ENCODE measurements at places on chromosomes 6 and 20. TPM values are rescaled to one million over a fixed set of nuclear protein-coding genes. Genes with fewer than 3 reads are reported as not detected.
A peak's percentile ranks its signal among the peaks of the same experiment; 100 is the strongest.

DNA sequence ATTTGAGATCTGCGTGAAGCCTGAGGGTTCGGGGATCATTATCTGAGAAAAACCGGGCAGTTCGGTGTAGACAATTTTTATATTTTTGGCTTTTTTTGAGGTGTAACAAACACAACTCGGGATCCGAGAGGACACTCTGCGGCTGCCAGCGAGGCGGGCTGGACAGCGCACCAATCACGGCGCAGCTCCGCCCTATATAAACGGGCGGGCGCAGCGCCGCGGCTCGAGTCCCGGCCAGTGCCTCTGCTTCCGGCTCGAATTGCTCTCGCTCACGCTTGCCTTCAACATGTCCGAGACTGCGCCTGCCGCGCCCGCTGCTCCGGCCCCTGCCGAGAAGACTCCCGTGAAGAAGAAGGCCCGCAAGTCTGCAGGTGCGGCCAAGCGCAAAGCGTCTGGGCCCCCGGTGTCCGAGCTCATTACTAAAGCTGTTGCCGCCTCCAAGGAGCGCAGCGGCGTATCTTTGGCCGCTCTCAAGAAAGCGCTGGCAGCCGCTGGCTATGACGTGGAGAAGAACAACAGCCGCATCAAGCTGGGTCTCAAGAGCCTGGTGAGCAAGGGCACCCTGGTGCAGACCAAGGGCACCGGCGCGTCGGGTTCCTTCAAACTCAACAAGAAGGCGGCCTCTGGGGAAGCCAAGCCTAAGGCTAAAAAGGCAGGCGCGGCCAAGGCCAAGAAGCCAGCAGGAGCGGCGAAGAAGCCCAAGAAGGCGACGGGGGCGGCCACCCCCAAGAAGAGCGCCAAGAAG, 69.0 kb downstream of the HFE start:
- H3K27ac ChIP-seq = peak overlapping the region; percentile 84
- H3K4me1 ChIP-seq = no peaks in the 10 kb centered on the region
- H3K4me3 ChIP-seq = peak overlapping the region; percentile 87
- no peaks in the 10 kb centered on the region for H3K36me3 ChIP-seq

- peaks cover 4% of the 10 kb centered on the region for H3K4me1 ChIP-seq
- H3K27me3 ChIP-seq = peaks cover 87% of the 10 kb centered on the region
- no peak overlapping the region for H3K27ac ChIP-seq
- H3K36me3 ChIP-seq = no peaks in the 10 kb centered on the region
- peak; percentile 73 for DNase-seq
Measured at GRCh38 chr6:35181933-35182612, 31.7 kb upstream of the SCUBE3 start.

DNA sequence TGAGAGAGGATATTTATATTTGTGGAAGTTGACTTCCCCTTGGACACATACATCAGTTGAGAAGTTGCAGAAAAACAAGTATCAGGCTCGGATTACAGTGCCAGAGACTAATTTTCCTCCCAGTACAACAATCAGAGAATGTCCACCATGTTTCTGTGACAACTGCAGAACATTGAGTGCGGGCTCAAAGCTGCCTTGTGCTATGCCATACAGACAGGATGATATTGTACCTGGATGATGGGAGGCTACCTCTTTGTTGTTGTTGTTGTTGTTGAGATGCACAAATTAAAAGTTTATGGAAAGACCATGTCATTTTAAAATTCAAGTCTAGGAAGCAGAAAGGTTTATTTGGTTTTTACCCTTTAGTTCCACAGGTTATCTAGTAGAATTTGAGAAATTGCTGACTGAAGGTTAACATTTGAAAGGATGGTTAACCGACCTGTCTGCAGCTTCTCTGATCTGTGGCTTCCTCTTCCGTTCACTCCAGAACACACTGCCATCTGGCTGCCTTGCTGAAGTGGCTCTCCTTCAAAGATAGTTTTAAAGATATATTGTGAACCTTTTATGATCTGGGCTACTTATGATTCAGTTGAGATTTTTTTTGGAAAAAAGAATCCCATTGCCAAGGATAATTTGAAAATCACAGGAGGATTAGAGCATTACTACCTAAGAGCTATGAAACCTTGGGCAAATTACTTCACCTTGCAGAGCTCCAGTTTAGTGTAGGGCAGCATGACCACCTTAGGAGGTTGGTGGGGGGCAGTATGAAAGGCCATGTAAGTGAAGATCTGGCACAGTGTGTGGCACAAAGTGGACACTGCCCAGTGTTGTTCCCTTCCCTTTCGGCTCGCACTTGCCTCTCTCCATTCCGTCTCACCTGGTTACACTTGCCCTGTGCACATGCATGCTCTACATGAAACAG, 15.9 kb downstream of the TMEM200A start:
- H3K27ac ChIP-seq = no peak overlapping the region
- no peaks in the 10 kb centered on the region for H3K27me3 ChIP-seq
- H3K4me3 ChIP-seq = no peak overlapping the region
- H3K4me1 ChIP-seq = no peaks in the 10 kb centered on the region

DNA sequence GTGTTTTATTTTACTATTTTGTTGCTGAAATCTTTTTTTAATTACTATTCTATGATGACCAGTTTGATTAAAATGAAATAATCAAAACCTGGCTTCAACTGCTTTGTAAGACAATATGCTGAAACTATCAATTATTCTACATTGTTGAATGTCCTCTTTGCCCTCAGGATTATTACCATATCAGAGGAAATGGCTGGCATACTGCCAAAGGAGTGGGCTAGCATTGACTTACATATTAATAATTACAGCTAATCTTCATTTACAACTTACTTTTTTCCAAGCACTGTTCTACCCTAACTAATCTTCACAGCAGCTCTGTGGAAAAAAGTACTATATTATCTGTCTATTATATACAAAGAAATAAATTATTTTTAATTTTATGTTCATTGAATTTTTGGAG, 560.5 kb downstream of the BCKDHB start:
- H3K27me3 ChIP-seq = no peaks in the 10 kb centered on the region
- no peaks in the 10 kb centered on the region for H3K36me3 ChIP-seq
- no peak for DNase-seq
- H3K27ac ChIP-seq = no peak overlapping the region
- no peak overlapping the region for H3K4me3 ChIP-seq

Gene HLA-DMA
- total RNA-seq = 6.1 TPM

DNA sequence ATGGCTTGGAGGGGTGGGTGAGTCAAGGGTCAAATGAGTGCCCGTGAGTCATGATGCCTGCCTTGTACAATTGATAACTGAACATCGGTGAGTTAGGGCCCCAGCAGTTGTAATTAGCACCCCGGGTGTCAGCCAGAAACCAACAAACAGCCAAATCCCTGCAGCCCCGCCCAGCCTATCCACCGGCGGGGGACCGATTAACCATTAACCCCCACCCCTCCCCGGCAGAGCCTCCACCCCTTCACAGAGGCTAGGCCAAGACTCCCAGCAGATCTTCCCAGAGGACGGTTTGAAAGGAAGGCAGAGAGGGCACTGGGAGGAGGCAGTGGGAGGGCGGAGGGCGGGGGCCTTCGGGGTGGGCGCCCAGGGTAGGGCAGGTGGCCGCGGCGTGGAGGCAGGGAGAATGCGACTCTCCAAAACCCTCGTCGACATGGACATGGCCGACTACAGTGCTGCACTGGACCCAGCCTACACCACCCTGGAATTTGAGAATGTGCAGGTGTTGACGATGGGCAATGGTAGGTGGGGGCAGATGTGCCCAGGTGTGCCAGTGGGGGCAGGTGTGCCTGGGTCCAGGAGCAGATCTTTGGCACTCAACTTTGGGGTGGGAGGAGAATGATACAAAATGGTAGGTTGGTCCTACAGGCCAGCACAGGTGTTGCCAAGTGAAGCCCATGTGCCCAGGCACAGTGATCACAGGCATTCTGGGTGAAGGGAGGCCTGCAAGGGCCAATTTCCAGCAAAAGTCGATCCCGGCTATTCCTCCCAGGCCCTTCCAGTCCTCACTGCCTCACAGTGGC, 45.7 kb downstream of the HNF4A start:
- H3K4me3 ChIP-seq = no peak overlapping the region
- H3K27me3 ChIP-seq = no peaks in the 10 kb centered on the region
- no peak overlapping the region for H3K27ac ChIP-seq
- peaks cover 5% of the 10 kb centered on the region for H3K36me3 ChIP-seq

DNA sequence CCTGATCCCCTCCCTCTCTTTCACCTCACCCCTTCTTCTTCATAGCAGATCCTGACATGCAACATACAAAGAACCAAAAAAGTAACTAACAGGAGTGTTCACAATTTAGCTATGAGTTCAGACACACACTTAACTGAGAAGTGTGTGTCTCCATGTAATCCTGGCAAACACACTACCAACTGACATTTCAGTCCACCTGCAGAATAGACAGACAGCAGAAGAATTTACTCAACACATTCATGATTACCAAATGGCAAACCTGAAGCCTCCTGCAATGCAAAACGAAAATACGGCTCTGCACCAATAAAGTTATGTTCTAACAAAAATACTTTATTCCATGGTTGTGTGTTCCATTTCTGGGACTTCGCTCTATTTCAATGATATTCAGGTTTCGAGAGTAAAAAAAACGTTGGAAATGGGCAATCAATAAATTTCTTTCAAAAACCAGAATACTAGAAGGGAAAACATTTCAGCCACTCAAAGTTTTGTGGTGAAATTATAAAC, 2.6 kb downstream of the BACH2 start:
- H3K4me3 ChIP-seq = peak overlapping the region; percentile 85
- H3K27me3 ChIP-seq = peaks cover 24% of the 10 kb centered on the region
- H3K4me1 ChIP-seq = peaks cover 11% of the 10 kb centered on the region

Gene HLA-DOB
- not detected for total RNA-seq
